GM03348 (cell line): ENCODE measurements at places on chromosomes 4 and X.
A peak's percentile ranks its signal among the peaks of the same experiment; 100 is the strongest.

DNA sequence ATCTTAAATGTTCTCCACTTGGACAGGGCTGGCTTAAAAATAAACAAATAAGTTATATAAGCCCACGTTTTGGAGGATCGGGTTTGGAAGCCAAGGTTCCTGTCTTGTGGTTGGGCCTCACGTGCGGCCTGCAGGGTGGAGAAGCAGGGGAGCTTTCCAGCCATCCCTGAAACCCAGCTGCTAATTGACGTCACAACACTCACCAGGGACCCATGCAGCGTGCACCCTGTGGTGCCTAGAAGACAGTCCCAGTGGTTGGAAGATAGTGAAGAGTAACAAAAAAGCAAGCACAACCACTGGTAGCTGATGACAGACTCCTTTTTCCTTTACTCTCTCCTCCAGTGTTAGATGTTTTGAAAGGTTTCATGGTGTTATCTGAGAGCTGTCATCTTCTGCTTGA, 142.0 kb upstream of the RBPJ start:
- DNase-seq, result no peak

DNA sequence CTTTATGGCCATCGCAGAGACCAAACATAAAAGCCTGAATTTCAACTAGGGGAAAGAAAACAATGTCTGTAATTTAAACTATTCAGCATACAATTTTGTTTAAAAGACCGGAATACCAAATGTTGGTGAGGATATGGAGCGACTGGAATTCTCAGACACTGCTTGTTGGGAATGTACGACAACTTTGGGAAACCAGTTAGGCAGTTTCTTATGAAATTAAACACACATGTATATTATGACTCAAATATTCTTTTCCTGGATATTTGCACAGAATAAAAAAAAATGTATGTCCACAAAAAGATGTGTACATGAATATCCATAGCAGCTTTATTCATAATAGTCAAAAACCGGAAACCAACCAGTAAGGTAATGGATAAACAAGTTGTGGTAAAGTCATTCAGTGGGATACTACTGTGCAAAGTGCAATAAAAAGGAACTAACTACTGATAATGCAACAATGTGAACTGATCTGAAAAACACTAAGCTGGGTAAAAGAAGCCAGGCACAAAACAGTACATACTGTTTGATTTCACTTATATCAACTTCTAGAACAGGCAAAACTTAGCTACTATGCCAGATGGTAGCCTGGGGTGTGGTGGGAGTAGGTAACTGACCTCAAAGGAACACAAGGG, 152.7 kb upstream of the FTHL17 start:
- DNase-seq, result no peak

DNA sequence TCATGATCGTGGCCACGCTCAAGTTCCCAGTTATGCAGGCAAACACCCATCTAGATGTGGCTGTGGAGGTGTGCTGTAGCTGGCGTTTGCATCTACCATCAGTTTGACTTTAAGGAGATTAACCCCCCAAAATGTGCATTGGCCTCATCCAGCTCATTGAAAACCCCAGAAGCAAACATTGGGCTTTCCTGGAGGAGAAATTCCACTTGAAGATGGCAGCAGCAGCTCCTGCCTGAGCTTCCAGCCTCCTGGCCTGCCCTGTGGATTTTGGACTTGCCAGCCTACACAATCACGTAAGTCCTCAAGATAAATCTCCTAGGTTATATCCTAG, 30.2 kb upstream of the SLC25A6 start:
- DNase-seq, result no peak

DNA sequence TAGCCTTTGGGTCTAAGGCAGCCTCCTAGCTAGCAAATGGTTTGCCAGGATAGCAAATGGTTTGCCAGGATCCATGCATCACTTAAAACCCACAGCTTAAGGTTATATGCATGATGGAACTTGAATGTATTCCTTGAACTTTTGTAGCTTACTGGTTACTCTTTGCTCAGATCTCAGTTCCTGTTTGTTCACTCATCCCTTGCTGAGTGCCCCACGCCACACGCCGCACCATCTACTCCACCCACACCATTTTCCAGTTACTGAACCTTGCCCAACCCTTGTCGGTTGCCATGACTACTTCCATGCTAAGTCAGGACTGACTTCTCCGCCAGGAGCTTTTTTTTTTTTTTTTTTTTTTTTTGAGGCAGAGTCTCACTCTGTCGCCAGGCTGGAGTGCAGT, 29.5 kb upstream of the XIAP start:
- DNase-seq, result no peak

- peak; percentile 6 for DNase-seq
Observed at GRCh38 chr4:119657111-119657611, 28.6 kb upstream of the PDE5A start.

DNA sequence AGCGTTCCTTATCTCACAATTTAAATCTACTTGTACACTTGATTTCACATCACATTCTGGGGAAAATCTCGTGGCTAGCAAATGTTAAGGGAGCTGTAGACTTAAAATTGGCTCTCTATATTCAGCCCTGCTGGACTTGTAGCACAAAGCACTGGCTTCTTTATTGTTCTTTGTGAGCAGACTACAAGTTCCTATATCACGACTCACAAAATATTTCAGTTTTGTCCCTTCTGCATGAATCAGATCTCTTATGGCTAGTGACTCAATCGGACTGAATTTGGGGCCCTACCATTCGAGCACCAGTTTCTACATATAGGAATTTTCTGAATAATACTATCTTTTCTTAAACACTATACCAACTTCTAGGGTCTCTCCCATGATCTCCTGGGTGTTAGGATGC, 390.1 kb downstream of the ADAM29 start:
- DNase-seq, result no peak

DNA sequence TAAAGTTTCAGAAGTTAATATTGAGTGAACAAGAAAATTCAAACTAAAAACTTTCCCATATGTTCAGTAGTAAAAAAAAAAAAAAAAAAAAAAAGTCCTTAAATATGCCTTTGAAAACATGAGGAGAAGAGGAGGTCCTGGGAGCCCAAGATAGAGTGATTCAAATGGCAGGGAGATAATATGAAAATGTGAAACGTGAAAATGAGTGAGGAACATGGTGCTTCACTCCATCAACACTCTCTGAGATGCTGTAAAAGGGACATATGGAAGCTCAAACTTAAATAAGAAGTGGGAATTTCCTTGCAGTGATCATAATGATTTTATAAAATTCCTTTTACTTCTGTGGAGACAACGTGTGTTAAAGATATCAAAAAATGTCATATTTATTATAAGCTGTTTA, 423.9 kb downstream of the PABPC4L start:
- DNase-seq, result no peak

GRCh38 chr4:73862322-73862721, 6.9 kb upstream of the CXCL1 start:
- no peak for DNase-seq

DNA sequence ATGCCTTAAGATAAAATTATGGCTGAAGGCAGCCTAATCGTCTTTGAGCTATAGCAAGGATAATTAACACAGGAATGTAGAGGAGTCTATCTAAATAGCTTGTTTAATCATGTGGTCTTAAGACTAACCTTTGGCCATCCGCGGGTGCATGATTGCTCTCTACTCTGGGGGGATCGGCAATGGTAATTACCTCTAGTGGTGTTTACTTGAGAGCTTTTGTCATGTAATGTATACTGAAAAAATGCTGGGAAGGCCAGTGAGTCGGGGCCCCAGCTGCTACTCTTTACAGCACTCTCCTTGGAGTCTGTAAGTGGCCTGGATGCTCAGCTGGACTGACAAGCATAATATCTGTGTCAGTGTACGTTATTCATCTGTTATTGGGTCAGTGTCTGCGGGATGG, 65.5 kb upstream of the GNPDA2 start:
- no peak for DNase-seq

DNA sequence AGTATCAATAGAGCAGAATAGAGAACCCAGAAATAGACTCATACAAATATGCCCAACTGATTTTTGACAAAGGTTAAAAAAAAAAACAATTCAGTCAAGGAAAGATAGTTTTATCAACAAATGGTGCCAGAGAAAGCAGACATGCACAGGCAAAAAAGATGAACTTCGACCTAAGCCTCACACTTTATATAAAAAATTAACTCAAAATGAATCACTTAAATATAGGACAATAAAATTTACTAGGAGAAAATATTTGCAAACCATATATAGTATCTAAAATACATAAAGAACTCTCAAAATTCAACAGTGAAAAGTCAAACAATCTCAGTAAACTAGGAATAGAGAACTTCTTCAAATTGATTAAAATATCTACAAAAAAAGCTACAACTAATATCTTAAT, 29.7 kb downstream of the HUWE1 start:
- DNase-seq, result no peak

DNA sequence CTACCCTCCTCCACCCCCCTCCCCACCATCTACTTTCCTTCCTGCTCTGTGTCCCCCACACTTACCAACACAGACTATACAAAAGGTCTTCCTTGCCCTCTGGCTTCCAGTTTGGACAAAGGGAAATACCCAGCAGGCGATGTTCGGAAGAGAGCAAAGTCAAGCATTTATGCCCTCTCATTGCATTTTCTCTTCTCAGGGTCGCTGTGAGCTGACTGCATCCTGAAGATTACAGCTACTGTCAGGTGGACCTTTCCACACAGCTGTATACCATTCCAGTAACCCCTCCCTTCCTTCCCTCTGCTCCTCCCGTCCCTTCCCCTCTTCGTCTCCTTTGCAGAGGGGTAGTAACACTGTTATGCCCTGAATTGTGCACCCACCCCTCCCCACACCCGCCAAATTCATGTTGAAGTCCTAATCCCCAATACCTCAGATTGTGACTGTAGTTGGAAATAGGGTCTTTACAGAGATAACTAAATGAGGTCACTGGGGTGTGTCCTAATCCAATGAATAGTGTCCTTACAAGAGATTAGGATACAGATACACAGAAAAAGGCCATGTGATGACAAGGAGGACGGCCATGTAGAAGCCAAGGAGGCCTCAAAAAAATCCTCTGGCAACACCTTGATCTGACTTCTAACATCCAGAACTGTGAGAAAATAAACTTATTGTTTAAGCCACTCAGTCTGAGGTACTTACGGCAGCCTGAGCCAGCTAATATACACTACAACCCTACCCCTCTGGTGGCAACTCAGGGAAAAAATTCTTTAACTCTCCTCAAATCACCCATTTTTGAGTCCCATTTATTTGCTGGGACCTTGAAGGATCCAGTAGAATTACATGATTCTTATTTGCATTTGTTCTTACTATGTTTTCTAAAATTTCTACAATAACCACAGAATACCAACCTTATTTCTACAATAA, 11.7 kb downstream of the MORF4L2 start:
- no peak for DNase-seq

DNA sequence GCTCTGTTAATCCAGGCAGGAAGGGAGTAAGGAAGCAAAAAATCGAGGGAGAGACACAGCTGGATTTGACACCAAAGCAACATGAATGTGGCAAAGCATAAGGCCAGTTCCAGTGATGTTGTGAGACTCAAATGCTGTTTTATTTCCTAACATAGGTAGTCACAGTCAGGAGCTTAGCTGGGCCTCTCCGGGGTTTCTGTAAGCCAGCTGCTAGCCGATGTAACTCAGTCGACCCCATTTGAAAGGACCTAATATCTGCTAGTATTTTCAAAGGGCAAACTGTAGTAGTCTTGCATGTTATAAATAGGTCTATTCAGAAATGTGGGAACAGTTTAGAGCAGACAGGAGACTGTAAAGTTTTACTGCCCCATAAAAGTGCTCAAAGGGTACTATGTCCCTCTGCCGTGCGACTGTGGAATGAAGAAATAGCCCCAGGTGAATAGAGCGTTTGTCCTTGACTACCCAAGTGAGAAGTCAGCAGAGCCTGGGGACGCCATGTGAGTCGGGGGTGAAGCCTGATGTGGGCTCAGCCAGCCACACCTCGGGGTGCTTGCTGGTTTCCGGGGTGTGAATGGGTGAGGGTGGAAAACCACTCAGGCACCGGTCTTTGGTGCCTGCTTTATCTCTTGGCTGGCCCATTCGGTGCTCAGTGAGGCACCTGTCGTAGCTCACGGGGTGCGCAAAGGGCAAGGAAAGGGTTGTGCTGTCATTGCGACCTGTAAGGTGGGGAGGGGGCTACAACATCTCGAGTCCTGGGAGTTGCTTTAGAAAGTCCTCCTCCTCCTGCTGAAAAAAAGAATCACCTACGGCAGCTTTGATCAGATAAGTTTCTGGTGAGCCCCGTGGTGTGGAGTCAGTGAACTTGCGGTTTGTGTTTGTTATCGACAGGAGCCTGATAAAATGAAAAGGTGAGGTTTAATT, 745 bp downstream of the TRIM2 start:
- no peak for DNase-seq

- no peak for DNase-seq
Observed at GRCh38 chr4:3674479-3674851, 91.7 kb upstream of the ADRA2C start.

DNA sequence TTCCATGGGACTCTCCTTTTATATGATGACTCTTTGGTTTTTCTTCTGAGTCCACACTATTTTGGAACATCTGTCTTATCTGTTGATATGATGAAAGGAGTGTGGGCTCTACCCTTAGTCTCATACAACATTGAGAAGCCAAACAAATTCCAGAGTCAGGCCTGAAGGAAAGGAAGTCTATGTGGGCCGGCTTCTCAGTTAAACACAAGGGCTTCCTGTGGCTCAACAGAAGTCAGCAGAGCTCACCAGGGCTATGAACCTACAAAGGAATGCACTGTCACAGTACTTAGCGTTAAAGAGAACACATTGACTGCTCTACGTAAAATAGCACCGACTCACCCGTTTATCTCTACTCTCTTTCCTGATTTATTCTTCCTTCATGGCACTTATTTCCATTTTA, 641.0 kb upstream of the FRG1 start:
- DNase-seq, result no peak

DNA sequence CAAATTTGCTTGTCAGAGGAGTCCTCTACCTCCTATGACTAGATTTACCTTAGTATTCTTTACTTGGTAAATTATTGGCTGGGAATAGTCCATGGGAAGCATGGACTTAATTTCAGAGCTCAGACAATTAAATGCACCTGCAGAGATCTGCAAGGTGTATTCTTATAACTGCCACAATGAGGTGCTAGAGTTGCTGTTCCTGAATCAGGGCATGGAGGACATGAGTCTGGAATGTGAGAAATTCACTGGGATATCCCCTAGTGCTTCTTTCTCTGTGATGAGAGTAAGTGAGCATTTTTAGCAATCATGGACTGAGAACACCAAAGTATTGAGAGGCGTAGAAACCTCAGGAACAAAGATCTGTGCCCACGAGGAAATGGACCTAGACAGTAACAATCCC, 32.9 kb upstream of the GRID2 start:
- no peak for DNase-seq

- DNase-seq, result peak; percentile 69
Observed at GRCh38 chr4:153594210-153594609, 89.9 kb upstream of the TLR2 start.

DNA sequence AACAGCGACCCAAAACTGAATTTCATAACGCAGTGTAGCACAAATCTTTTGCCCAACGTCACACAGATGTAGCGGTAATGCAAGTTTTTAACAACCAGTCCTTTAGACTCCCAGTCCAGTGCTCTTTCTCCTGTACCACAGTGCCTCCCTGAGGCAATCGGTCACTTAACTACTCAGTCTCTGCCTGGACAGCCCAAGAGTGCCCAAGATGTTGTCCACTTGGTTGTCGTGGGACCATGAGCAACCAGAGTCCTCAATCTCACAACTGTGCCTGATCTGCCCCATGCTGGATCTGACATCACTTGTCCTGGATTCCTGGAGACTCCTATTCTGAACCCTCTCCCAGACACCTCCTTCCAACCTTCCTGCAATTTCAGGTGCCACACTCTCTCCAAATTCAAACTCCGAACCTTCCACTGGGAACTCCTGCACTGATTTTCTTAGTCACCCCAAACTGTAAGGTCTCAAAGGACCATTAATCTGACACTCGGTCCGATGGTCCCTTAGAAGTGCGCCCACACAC, 702 bp downstream of the MMGT1 start:
- peak; percentile 9 for DNase-seq

GRCh38 chr4:112140536-112140935, 4.7 kb upstream of the FAM241A start:
- no peak for DNase-seq
